Fibroblast of the aortic adventitia (primary cell): ENCODE measurements at places on chromosomes 3 and 15.

DNA sequence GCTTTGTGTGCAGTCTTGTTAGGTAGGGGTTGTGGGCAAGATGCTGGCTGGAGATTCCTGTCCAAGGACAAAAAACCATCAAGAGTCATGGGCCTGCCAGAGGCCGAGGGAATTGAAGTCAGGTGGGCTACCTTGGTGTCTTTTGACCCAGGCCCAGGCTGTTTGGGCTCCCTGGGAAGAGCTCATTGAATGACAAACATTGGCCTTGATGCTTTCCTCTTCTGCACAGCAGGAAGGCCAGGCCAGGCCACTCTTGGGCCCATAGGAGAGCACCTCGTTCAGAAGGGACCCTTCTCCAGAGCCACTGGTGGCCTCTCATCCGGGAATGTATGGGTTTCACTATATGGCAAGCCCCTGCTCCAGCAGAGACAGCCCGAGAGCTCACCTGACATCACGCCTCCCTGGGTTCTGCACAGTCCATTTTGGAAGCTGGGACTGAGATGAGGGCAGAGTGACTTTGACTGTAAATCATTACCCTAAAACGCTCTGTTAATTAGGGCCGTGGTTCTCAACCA is 169.1 kb downstream of the NSMCE3 start:
- no peak for DNase-seq

DNA sequence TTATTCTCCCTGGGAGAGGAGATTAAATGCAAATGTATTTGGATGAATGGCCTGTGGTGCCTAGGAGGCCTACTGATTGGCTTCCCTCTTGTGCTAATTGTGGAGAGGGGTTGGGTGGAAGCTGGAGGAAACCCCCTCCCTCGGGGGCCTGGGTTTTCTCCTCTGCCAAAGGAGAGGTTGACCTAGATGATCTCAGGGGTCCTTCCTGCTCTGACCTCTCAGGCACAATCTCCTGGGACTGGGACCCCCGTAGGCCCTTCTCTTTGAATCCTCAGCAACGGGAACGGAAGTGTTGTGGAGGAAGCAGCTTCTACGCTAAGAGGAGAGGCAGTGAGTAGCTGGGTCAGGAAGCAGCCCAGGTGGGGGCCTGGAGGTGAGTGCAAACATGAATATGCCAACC is 40.5 kb upstream of the MAGEF1 start:
- no peak for DNase-seq

DNA sequence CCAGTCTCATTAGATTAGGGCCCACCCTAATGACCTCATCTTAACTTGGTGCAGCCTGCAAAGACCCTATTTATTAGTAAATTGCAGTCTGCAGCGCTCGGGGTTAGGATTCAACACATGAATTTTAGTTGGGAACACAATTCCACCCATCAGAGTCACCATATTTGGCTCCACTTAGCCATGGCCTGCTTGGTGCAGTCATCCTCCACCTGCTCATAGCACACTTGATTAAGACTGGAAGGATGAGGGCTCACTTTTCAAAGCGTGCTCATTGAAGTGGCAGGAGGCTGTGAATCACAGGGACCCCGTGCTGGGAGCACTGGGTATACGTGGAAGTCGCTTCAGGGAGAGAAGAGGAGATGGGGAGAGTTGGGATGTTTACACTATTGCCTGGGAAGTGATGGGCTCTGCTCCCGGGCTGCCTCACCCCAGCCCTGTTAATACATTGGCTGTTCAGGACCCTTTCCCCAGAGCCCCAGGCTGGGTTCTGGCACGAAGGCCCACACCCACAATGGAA is 68.2 kb downstream of the ASB7 start:
- DNase-seq = no peak

DNA sequence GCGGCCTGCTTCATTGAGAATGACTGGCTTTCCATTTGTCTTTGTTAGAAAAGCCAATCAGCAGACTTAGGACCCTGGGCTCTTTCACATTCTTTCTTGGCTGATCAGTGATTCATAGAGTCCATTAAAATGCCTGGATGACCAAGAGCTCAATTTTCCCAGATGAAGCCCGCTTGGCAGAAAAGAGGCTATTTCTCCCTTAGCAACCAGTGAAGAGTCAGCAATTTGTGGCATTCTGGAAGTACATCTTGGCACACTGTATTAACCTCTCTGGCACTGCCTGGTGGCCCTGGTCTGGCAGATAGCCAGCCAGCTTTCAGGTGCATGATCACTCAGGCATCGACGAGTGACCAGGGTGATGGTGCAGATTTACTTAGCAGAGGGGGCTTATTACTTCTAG is 145.7 kb upstream of the PLAAT1 start:
- DNase-seq = no peak

GRCh38 chr3:178568155-178568731 is 32.0 kb downstream of the KCNMB2 start:
- DNase-seq = no peak

DNA sequence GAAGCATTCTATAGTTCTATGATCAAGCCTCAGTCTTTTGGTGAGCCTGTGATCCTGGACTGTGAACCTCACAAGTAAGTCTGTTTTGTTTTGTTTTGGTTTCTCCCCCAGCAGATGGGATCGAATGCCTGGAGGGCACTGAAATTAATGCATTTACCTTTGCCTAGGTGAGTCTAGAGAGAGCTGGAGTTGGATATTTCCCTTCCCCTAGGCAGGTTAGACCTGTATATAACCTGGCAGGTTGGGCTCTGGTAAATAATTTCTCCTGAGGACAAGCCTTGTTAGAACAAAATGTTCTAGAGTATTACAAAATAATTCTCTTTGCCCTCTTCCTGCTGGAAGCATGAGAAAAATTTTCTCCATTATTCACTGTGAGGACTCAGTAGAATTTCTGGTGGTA is 211.9 kb downstream of the TPRG1 start:
- no peak for DNase-seq
